ENCODE measurements at places on chromosomes 6 and 20.
A peak's percentile ranks its signal among the peaks of the same experiment; 100 is the strongest.

DNA sequence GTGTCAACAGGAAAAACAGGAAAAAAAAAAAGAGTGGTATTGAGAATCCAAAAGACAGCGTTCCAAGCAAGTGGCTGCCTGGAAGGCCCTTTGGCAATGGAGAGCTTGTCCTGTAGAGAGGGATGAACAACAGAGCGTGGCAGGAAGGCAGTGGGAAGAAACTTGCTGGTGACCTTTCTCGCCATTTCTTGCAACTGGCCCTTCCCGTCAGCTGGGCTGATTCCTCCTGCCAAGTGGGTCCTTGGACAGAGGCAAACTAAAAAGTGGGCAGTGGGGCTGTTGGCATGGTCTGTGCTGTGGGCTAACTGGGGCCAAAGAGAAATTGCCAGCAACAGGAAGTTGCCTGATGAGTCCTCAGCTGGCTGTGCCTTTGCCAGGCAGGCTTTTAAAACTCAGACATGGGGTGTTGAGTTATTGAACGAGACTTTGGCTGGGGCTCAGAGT lies 43.9 kb upstream of the CLDN20 start:
- no peak for DNase-seq

DNA sequence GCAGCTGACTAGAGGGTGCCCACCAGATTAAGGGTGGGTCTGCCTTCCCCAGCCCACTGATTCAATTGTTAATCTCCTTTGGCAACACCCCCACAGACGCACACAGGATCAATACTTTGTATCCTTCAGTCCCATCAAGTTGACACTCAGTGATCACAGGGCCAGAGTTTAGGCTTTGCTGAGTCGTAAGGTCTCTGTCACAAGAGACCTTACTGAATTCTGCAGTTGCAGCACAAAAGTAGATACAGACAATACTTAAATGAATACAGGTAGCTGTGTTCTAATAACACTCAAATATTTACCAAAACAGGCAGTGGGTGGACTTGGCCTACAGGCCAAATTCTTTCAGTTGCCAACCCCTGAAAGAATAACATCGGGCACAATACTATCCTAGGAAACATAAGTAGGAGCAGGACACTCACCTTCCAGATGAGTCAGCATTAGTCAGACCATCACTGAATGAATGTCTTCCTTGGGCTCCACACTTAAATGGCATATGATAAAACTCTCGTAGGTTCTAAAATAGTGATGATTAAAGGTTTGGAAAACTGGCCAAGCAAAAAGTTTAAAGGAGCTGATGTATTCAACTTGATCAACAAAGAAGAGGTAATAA lies 190.0 kb downstream of the UBE3D start:
- no peak for DNase-seq

DNA sequence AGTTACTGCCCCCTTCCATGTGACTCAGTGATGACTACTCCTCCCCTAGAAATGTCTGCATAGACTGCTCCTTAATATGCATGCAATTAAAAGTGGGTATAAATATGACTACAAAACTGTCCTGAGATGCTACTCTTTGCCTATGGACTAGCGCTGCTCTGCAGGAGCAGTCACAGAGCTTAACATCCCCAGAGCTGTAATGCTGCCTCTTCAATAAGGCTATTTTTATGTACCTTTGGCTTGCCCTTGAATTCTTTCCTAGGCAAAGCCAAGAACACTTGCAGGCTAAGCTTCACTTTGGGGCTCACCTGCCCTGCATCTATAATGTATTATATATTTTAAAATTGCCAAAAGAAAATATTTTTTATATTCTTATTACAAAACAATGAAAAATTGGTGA lies 299.1 kb downstream of the CLVS2 start:
- no peak for DNase-seq

- DNase-seq: no peak
Measured at GRCh38 chr6:34589691-34590090, 33.6 kb upstream of the SPDEF start.

DNA sequence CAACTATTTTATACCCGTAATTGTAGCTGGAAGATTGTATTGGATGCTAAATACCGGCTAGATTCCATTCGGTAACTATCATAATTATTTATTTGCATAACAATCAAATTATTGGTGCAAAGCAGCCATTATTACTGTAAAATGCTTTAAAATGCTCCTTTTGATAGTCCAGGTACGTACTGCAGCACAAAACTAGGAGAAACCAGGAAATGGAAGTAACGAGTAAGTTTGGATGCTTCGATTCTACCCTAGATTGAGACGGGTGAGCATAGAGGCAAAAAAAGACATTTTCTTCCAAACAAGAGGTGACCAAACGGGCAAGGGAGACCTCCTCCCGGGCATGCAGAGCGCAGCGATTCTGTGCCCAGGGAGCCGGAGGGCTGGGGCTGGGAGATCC lies 469 bp upstream of the XRN2 start:
- DNase-seq: no peak

- peak; percentile 16 for DNase-seq
Measured at GRCh38 chr6:117482240-117483003, at the start of gene DCBLD1. Gene DCBLD1, plus strand, starts transcription at chr6:117482674. Its CDS starts 108 bp downstream, at chr6:117482782.

DNA sequence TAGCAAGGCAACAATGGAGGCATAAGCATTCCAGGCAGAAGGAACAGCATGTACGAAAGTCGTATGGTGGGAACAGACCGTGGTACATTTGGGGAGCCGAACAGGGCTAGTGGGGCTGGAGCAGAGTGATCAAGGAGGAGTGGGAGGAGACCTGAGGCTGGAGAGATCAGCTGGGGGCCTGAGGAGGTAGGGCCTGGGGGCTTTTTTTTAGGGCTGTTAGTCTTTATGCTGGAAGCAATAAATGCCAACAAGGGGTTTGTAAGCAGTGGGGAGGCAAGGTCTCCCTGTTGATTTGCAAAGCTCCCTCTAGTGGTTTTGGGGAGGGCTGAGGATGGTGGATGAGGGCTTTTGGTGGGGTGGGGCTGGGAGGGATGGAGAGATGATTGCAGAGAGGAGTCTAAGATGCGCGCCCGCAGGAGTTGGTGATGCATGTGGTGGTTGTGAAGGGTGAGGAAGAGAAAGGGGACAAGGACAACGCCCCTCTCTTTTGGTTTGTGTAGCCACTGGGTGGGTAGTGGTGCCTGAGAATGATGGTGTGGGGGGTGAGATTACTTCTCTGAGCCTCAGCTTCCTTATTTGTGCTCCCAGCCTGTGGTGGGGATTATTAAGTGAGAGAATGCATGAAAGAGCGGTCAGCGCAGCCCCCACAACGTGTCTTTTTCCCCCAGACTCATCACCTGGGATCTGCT lies 74.1 kb upstream of the TOX2 start:
- DNase-seq: no peak

DNA sequence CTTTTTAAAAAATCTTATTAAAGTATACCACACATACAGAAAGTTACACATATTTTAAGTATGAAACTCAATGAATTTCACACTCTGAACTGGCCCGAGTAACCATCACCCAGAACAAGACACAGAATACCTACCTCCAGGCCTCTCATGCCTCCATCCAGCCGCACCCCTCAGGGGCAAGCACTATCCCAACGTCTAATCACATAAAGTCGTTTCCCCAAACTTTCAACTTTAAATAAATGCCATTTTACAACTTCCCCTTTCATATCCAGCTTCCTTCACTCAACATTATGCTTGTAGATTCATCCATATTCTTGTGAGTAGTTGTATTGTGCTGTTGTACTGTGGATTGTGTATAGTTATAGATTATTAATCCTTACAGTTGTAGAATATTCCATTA lies 539.1 kb downstream of the CD83 start:
- no peak for DNase-seq

GRCh38 chr6:166400181-166400580 lies 17.4 kb upstream of the MPC1 start:
- DNase-seq: no peak

DNA sequence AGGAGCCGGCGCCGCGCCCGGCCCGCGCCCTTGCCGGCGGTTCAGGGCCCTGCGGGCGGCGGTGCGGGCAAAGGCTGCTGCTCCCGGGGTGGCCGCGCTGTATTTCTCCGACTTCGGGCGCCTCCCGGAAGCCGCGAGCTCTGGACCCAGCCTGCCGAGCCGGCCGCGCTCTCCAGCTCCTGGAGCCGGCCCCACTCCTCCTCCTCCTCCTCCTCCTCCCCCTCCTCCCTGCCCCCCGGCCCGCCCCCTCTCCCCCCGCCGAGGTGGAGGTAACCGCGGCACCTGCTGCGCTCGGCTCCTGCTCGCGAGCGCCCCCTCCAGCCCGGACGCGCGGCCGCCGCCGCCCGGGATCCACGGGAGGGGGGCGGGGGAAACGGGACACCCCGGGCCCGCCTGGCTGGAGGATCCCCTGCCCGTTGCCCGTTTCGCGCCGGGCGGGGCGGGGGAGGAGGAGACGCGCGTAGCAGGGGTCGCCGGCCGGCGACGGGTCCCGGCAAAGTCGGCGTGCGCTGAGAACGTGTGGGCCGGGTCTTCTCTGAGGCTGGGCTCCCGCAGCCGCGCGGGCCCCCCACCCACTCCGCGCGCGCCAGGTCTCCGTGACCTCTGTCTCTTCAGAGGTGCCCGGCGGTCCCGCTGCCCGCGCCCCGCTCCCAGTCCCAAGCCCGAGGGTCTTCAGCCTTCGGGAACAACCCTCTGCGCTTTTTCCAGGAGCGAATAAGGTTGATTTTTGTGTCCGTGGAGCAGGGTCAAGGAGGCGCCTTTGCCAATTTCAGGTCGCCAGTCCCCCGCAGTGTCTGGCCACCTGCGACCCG lies at the start of gene SLC22A23:
Gene SLC22A23, minus strand, starts transcription at position 153 of the 812 bp plus-strand sequence. CDS start 491 bp downstream, outside the sequence.
- DNase-seq: peak; percentile 73

Measured in stimulated activated CD4-positive, alpha-beta T cell treated with anti-CD3 and anti-CD28 coated beads, Interleukin-15, amount 100 ng/mL, for 1 hour (primary cell).